ENCODE measurements at places on chromosomes 2 and 18. TPM values are rescaled to one million over a fixed set of nuclear protein-coding genes. Genes with fewer than 3 reads are reported as not detected.

GRCh38 chr18:50045126-50045525, 149.8 kb downstream of the MYO5B start:
- DNase-seq: no peak

DNA sequence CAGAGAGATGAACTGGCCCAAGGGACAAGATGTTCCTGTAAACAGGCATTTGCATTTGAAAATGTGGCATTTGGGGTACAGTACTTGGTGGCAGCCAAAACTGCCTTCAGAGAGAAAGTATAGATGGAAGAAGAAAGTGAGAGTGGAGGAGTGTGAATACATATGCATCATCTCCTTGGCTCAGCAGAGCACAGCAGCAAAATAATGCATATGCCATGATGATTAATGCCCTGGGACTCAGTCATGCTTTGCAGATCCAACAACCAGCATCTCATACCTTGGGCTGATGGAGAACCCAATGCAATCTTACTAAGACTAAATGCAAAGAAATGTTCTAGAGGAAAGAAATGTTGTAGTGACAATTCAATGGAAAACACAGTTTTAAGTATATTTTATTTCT, 29.7 kb upstream of the CYTIP start:
- no peak for DNase-seq

- no peak for DNase-seq
Observed at GRCh38 chr2:225402210-225402776, 2.8 kb downstream of the NYAP2 start.

DNA sequence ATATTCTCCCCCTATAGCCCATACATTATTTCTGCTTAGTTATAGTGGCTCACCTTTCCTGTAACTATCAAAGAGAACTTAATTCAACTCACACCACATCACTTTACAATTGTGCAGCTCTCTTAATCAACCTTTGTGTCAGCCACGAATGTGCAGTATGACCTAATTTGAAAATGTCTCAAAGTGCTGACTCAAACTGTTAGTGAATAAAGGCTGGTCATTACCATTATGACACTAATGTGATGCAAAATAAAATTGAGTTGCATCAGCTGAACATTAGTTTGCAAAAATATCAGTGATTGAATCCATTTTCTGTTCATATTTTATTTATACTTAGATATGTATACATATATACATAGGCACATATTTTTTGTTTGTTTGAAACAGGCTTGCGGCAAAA, 251.8 kb downstream of the MEIS1 start:
- no peak for DNase-seq

- DNase-seq: no peak
Observed at GRCh38 chr2:116819355-116819754, 995.1 kb upstream of the DDX18 start.

GRCh38 chr2:18153741-18154140, 275.3 kb downstream of the KCNS3 start:
- no peak for DNase-seq

Gene ATP6V1C2
- 3.4 TPM for polyA plus RNA-seq

Gene GREB1L
- 0.49 TPM for polyA plus RNA-seq
